ENCODE measurements at places on chromosomes 5 and 9.

DNA sequence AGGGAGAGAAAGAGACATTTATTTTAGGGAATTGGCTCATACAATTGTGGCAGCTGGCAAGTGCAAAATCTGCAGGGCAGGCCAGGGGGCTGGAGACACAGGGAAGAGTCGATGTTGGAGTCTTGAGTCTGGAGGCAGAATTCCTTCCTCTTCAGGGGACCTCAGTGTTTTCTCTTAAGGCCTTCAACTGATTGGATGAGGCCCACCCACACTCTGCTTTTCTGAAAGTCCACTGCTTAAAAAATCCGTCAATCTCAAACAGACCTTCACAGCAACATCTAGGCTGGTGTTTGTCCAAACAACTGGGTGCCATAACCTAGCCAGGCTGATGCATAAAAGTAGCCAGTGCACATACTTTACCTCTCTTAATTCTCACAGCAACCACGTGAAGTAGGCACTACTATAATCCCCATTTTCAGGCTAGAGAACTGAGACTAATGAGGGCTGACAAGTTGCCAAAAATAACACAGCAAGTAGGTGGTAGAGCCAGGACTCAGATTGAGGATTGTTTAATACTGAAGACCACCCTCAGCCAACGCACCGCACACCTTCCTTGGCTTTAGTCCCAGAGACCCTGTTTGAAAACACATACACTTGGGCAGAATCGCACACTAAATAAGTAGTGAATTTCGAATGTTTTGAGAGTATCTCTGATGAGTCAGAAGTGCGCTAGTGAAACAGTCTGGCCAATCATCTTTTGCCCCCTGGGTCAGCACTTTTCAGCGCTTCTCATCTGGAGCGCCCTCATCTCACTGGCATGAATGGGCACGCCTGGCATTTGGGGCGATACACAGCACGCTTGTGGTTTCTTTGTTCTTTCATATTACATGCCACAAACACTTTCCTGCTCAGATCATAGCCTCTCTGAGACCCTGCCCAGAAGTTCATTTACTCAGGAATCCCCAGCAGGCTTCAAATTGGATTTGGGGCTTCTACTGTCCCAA, 591.4 kb downstream of the CCDC171 start:
- peak; percentile 34 for DNase-seq

DNA sequence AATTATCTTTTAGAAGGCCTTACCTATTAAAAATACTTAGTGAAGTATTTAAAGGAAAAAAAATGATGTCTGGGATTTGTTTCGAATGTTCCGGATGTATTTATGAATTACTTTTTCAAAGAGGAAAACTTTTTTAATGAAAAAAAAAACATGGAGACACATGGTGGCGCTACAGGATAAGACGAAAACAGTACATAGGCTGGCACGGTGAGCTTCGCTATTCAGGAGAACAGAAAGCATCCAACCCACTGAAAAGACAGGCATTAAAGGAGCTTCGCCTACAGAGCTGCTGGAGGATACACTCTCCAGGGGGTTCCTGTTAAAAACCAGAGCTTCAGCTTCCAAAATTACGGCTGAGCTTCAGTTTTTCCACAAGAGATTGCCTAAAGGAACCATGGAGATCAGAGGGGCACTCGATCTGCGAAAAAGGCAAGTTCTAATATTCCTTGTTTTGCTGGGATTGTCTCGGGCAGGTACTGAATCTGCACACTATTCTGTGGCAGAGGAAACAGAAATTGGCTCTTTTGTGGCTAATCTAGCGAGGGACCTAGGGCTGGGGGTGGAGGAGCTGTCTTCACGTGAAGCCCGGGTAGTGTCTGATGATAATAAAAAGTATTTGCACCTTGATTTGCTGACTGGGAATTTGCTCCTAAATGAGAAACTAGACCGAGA, at the start of gene PCDHB14:
PCDHB14 (plus strand) TSS at position 232 of the 672 bp plus-strand sequence; CDS start at position 395, 163 bp downstream.
- DNase-seq, result peak; percentile 34

- DNase-seq, result no peak
These were observed 17.9 kb downstream of the PDZD2 start for GRCh38 chr5:31656806-31657205.

GRCh38 chr5:16888694-16889124, 47.4 kb downstream of the MYO10 start:
- DNase-seq, result no peak

DNA sequence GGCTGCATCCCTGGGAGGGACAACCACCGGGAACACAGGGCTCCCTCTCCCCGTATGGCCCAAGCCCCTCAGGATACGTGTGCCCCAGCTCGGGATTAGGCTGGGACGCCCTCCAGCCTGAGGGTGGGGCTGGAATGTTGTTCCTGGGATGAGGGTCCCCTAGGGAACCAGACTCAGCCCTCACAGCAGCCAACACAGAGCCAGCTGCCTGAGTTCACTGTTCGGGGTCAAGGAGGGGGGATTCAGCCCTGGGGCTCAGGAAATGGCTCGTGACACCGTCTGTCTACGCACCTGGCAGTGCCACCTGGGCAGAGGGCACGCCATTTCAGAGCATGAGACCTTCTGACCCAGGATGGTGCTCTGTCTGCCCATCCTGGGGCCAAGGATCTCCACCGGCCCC, 8.9 kb downstream of the RNF44 start:
- no peak for DNase-seq

DNA sequence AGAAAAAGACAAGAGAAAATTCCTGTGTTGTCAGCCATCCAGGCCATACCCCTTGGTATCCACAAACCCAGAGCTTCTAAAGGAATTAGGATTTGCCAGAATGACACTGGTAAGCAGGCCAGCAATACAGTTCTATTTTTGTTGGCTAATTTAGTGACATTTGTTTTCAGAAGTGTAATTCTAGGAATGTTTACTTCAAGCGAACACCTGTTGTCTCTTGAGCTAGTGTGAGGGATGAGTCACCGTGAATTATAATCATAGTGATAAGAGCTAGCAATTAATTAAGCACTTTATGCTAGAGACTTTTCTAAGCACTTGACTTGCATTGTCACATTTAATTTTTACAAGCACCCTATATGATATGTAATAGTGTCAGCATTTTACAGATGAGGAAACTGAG, 99.2 kb downstream of the PRKACG start:
- no peak for DNase-seq

DNA sequence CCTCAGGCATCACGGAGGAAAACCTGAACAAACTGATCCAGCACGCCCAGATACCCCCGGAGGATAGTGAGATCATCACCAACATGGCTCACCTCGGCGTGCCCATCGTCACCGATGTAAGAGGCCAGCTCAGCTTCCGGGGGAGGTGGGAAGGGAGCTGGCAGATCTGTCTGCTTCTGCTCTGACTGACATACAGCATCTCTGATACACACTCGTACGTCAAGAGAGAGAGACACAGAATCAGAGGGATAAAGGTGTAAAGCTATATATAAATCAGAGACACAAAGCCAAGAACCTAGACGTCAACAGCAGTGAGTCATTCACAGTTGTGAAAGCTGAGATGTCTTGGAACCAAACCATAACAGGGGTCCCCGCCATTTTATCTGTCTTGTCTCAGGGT, 30.1 kb upstream of the CFAP157 start:
- DNase-seq, result no peak

DNA sequence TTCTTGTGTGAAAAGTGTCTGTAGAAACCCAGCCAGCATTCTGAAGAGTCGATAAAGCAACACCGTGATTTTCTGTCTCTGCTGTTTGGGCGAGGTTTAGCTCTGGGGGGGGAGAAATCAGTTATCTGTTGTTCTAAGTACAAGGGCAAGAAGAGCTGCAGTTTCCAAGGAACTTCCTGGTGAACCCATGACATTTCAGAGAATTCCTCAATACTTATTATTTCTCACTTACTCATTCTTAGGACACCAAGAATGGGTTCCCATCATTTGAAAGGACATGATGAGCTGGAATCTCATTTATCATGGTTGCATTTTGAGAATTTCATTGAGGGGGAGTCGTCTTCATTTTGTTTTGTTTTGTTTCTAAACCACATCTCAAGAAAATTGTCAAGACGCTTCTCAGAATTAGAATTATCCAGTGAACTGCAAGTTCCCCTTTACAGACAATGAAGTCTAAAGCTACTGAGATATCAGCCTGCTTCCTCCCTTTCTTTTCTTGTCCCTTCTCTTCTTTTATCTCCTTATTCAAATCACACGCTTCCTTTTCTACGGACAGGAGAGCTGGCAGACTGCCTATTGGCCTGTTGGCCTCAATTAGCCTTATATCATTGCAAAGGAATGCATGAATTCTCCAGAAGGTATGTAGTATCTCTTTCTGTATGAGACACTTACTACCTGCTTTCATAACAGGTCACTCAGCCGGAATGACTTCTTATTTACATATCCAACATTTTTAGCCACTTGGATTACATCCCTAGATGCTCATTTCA, 53.7 kb downstream of the ZNF462 start:
- DNase-seq, result no peak

DNA sequence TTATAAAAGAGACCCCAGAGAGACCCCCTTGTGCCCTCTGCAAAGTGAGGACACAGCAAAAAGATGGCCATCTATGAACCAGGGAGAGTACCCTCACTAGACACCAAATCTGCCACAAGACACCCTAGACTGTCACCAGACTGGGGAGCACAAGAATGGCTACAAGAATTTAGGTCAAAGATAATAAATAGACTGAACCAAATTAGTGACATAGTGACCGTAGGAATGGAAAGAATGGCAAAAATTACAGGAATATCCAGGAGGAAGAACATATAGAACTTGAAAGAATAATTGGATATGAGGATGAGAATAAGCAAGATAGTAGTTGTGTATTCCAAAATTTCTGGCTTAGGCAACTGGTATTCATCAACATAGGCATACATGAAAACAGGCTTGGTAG, 235.0 kb downstream of the NNT start:
- DNase-seq, result no peak

GRCh38 chr5:74497706-74498105, 142.8 kb downstream of the ENC1 start:
- DNase-seq, result no peak

GRCh38 chr5:11903614-11904264, 507 bp downstream of the CTNND2 start:
- no peak for DNase-seq

DNA sequence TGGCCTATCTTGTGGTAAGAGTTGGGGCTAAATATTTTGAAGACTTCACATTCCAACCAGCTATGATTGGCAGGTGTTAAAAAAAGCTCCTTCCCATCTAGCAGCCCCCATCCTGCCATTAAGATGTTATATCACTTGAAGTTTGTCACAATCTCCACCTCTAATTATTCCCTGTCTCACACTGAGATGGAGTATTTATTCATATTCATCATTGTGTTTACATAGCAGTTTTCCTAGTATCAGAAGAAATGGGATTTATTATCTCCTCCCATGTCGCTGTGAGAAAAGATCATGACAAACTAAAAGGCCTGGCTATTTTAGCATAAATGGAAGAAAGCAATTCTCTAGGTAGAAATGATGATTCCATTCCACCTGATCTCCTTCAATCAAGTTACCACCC, 653.6 kb downstream of the GABRG2 start:
- no peak for DNase-seq
